Germinal center (tissue), 1 donor: ENCODE measurements at places on chromosomes 11 and 22.

GRCh38 chr11:44949160-44950030, 1.3 kb downstream of the TP53I11 start:
- peak; percentile 60 for DNase-seq

GRCh38 chr11:117300283-117300663, 9.1 kb downstream of the BACE1-AS start:
- DNase-seq = no peak

- no peak for DNase-seq
Measured at GRCh38 chr11:105696000-105696399, 86.1 kb downstream of the GRIA4 start.

GRCh38 chr22:49365910-49366309, 461.8 kb downstream of the BRD1 start:
- DNase-seq = no peak

DNA sequence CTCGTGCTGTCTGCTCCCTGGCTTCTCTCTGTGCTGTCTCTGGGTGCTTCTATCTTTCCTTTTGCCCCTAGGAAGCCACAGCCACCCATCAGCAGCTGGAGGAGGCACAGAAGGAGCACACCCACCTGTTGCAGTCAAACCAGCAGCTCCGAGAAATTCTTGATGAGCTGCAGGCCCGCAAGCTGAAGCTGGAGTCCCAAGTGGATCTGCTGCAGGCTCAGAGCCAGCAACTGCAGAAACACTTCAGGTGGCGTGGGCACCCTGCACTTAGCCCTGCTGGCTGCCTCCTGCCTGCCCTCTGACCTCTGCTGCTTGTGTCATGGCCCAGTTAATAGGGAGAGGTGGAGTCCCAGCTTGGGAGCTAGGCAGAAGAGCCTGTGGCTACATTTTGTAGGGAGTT, 67.8 kb downstream of the CEP164 start:
- DNase-seq = no peak

DNA sequence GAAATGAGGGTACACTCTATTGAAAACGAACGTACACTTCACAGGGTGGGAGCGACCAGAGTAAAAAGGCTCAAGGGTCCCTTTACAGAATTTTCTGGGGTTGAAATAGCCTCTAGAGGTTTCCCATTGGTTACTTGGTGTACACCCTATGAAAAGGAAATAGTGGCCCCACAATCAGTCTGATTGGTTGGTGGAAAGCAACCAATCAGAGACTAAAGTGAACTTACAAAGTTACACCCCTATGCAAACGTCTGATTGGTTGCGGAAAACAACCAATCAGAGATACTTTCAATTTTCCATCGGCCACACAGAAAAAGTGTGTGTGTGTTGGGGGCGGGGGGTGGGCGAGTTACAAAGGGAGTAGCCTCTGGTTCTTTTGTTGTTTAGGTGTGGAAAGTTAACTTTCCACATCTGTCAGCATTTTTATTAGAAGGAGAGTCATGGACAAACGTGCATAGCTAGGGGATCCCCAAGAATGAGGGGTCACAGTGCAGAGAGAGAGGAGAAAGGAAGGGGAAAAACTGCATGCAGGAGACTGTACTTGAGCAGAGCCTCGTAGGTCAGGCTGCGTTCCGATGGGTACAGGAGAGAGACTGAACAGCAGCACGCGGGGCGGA, 1152.1 kb downstream of the TBC1D22A start:
- DNase-seq = no peak

DNA sequence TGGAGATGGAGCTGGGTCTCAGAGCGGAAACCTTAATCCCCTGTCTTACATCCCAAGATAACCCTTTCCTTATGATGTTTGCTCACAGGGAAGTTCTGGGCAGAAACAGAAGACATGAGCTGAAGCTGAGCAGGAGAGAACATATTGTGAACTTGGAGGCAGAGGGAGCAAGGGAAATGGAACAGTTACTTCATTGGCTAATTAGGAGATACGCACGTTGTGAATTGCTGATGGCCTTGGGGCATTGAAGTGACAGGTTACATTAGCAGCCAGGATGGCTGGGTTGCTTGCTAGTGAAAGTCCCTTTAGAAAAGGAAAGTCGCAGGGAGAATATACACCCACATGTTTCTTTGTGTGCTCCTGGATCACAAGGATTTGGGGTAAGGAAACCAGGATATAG, 48.7 kb downstream of the TENM4 start:
- no peak for DNase-seq

GRCh38 chr11:117921456-117921855, 7.7 kb downstream of the TMPRSS13 start:
- DNase-seq = no peak

DNA sequence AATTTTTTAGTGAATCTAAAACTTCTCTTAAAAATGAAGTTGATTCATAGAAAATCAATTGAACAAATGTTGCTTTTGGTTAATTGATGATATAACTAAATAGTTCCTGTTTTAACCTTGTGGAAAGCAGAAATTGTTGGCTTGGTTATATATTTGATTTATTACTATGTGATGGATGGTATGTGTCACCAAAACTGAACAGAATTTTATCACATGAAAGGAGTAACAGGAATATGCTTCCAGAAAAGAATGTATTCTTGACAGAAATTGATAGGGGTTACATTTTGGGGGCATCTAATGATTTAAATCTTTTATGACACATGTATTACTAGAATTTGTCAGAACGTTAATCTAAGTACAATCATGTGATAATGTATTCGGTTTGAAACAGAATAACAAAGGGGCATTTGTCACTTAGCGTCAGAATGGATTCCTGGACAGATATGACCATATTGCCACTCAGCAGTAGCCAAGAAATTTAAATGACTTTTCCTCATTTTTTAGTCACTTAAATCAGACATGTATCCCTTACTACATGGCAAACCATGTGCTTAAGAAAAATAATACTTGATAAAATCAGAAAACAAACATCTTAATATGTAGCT, 295.2 kb downstream of the GRM5 start:
- no peak for DNase-seq

GRCh38 chr11:58625826-58626460, 3.5 kb downstream of the CNTF start:
- no peak for DNase-seq

DNA sequence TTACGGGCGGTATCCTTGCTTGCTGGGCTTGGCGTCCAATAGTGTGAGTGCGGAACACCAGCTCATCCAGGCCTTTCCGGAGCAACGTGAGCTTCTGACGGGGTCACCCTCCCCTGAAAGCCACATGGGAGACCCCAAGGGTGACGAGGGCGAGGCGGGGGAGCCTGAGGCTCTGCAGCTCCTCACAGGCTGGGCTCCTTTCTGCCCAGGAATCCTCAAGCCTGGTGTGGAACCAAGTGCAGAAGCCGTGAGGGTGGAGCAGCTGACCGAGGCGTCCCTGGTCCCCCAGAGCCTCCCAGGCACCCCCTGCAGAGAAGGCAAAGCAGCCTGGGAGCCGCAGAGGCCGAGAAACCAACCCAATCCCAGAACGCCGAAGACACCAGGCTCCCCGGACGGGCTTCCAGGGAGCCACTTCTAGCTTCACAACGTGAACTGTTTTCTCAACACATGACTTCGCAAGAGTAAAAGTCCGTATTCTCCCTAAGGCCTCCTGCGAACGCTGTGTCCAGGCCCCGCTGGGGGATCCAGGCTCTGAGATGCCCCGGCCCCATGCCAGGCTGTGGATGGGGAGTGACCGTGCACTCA, 530.3 kb downstream of the BRD1 start:
- no peak for DNase-seq

DNA sequence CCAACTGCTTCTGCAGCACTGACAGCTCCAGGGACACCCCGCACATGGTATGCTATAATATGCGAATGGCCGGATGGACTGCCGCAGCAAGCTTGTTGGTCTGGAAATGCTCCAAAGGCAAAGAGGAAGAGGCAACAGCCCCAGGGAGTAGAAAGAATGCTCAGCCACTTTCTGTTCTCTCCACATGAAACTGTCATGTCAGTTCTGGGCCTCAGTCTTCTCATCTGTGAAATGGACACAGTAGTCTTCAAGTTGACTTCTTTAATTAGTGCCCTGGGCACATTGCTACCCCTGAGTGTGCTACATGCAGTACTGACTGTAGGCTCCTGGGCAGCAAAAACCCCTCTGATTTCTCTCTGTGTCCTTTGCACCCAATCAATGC, 19.9 kb downstream of the IL10RA start:
- DNase-seq = no peak

DNA sequence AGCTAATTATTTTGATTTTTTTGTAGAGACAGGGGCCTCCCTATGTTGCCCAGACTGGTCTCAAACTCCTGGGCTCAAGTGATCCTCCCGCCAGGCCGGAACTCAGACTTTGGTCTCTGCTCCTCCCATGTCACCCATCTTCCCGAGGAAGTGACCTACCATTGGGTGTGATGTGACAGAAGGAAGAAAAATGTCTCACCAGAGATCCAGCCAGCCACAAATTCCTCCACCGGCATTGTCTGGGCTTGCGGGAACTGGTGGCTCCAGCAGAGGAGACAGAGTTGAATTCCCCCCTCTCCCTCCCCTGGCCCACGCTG, 772 bp downstream of the SLC25A45 start:
- no peak for DNase-seq

DNA sequence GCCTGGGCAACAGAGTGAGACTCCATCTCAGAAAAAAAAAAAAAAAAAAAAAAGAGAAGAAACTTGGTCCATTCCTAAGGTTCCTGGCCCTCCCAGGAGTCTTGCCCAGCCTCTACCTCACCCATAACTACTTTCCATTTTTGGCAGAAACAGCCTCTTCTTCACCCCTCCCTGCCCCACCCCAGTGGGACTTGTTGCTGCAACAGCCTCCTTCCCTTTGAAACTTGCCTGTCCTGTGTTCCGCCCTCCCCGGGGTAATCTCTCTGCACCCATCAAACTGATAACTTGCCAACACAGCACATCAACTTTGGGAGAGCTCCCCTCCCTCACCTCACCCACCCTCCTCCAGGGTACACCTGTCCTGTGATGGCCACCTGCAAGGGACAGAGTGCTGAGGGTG, 10.0 kb upstream of the FAM83F start:
- DNase-seq = no peak

GRCh38 chr11:11579012-11579988, 42.5 kb downstream of the GALNT18 start:
- DNase-seq = no peak

DNA sequence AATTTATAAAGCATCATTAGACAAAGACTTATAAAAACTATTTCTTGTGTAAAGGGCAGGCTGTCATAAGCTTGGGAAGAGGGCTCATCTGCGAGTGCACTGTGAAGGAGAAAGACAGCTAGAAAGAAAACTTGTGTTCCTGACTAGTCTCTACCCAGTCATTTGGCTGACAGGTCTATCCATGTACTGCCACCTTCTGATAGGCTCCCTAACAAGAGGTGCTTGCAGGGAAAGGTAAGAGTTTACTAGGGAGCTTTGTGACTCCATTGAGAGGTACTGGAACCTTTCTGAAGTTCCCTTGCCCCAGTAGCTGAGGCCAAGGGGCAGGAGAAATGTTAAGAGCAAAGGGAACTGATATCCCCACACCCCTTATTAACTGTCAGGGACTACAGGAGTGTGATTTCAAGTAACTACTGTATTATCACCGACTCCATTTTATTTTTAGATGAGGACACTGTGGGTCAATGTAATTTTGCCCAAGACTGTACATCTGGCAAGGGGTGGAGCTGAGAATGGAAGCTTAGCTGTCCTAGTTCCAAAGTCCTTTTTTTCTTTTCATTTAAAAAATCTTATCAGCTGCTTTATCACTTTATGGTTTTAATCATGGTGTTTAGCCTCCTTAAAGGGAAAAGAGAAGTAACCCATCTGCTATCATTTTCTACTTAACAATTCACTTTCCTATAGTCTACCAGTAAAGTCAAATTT, 129.4 kb downstream of the ARHGAP20 start:
- DNase-seq = no peak

- no peak for DNase-seq
Measured at GRCh38 chr22:23066200-23067022, 3.9 kb upstream of the GNAZ start.

DNA sequence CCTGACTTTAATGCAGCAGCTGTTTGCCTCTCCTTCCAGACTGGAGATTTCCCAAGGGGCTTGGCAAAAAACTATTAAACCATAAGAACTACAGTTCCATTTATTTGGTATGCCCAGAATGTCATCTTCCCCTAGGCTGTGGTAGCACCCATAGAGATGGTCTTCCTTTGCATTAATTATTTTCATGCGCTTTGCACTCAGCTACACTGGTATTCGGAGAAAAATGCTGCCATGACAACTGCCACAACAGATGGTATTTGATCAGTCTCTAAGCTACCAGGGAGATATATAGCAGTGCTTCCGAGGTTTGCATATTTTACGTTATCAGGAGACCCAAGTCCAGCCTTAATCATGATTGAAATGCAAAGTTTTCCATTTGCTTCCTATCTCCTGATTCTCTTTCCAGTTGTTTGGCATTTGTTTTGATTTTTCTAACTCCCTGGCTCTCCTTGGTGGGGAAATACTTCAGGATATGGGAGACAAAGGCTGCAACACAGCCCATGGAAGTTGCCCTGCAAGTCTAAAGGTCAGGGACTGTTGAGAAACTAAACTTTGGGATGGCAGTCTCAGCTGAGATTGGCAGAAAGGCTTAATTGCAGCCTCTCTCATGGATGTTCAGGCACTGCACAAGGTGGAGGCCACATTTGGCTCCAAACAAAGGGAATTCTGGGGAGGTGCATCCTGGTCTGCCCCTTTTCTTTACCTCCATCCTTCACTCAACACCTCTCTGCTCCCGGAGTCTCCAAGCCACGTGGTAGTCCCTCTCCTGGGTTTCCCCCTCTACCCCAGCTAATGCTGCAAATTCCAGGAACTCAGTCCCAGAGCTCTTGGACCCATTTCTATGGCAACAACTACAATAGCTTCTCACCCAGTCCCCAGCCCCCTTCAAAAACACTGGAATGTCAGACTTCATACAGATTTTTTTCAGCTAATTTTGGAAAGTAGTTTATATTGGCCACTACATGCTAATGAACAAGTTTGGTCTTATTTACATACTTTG, 151.8 kb downstream of the NAV2 start:
- DNase-seq = no peak

DNA sequence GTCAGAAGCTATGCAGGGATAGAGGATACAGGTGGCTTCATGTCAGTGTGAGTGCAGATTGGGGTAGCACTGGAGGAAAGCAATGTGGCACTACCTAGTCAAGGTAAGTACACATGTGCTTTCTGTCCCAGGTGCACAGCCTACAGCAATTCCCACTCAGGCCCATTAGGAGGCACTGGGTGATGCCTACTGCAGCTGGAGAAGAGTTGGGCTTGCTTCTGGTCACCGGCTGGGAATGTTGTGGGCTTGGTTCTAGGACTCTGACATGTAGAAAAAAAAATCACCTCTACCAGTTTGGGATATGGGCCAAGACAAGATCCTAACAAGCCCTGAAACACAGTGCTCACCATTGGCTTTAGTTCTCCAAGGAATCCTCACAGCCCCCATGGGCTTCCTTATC, 69.7 kb downstream of the TENM4 start:
- no peak for DNase-seq
